Immature natural killer cell (primary cell): ENCODE measurements at places on chromosomes 12 and 14. TPM values are rescaled to one million over a fixed set of nuclear protein-coding genes. Genes with fewer than 3 reads are reported as not detected.
A peak's percentile ranks its signal among the peaks of the same experiment; 100 is the strongest.

DNA sequence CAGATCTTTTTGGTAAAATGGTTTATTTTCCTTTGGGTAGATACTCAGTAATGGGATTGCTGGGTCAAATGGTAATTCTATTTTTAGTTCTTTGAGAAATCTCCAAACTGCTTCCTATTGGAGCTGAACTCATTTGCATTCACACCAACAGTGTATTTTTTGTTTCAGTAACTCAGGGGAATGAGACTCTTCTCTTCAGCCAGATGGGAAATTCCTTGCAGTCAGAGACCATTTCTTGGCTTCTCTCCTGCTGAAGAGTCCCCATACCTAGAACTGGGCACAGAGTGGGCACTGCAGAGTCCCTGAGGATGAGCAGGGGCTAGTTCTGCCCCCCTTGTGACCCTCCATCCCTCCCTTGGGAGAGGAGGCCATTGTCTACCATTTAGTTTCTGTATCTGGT lies 10.8 kb downstream of the SDSL start:
- no peak for DNase-seq

DNA sequence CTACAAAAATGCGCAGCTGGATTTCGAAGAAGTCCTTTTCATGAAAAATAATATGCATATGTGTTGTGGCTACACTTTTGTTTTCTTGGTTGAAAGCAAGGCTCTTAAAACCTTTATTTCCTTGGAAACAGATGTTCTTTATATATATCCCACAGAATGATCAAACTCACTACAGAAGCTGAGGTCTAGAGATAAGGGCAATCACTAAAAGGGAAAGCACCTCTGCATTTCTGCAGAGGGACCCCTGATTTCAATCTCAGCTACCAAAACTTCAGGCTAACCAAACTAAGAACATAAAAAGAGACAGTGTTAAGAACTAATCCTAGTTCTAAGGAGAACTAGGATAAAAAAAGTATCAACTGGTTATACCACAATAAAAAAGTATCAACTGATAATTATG lies 65.4 kb upstream of the CDKL1 start:
- DNase-seq: no peak

Gene PMCH
- not detected for polyA plus RNA-seq

DNA sequence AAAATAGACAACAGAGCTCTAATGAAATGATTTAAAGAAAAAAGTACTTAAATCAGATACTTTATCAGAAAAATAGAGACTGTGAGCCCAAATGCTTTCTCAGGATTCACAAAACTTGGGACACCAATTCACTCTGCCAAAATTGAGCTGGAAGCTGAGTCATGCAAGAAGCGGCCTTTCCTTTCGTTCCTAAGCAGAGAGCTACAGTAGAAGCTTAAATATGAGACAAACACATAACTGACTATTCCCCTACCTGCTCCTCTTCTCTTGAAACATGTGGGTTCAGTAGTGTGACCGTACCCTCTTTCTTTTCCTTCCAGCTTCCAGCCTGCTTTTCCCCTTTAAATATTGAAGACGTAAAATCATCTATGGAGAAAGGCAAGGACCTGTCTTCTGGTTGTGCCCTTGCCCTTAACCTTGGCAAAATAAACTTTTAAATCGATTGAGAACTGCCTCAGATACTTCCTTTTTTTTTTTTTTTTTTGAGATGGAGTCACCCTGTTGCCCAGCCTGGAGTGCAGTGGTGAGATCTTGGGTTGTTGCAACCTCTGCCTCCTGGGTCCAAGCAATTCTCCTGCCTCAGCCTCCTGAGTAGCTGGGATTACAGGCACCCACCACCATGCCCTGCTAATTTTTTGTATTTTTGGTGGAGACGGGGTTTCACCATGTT lies 4.4 kb upstream of the SDS start:
- DNase-seq: no peak

GRCh38 chr14:79411403-79412174 lies 799.7 kb downstream of the DIO2 start:
- DNase-seq: no peak

Gene KRT2
- 0.51 TPM for polyA plus RNA-seq

- DNase-seq: no peak
Measured at GRCh38 chr14:103548463-103549351, 13.8 kb downstream of the BAG5 start.

- DNase-seq: no peak
Measured at GRCh38 chr12:98402091-98402490, 113.3 kb upstream of the TMPO start.

DNA sequence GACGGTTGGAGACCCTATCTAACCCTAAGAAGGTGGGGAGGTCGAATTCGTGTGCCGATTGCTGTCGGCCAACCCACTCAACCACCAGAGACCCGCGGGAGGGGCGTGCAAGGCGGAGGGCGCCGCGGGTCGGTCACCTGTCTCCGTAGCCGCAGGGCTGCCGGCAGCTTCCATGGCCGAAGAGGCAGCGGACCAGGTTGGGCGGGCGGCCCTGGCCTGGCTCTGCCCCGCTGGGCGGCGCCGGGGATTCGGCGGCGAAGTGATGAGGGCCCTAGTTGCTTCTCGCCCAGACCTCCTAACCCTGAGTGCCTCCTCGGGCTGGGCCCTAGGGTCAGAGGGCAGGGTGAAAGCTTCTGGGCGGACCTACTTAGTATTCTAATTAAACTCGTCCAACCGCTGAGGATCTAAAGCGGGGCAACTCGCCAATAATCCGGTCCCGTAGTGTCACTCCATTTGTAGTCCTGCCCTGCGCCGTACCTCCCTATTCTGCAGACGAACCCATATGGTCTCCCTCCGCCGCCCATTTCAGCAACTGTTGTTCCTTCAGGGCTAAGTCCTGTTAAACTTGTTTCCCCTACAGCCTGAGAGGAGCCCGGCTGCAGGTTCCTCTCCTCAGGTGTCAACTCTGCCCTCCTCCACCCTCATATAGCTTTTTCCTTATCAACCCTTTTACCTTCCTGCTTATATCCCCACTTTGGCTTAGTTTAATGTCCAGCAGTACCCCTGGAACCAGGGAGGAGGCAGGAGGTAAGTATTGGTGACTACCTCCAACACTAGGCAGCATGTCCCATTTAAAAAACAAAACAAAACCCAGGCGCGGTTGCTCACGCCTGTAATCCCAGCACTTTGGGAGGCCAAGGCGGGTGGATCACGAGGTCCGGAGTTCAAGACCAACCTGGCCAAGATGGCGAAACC lies at the start of gene PYM1:
Gene PYM1, minus strand, starts transcription at position 307 of the 915 bp plus-strand sequence. Its CDS starts 133 bp downstream, at position 174.
- peak; percentile 67 for DNase-seq

Gene CAPZA3
- polyA plus RNA-seq: not detected

Gene ACVRL1
- polyA plus RNA-seq: 0.14 TPM

DNA sequence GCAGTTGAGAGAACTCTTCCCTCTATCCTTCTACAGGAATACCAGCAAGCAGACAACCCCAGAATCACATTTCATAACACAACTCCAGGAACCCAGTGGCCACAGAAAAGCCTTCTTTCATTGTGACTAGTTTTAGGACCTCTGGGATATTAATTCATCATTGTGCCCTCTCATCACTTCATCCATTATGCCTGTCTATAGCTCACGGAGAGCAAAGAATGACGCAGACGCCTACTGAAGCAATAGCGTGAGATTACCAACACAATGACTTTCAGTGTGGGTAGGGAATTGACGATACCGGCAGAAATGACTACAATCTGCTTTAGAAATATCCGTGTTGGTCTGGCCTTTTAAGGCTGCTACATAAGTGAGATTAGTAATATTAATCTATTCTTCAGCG lies 158.1 kb upstream of the FOXG1 start:
- DNase-seq: no peak

- no peak for DNase-seq
Measured at GRCh38 chr14:100567009-100567876, 20.0 kb downstream of the BEGAIN start.

- no peak for DNase-seq
Measured at GRCh38 chr12:27524839-27525753, 1.1 kb downstream of the PPFIBP1 start.

GRCh38 chr12:10557329-10557728 lies 51.6 kb downstream of the EIF2S3B start:
- no peak for DNase-seq

DNA sequence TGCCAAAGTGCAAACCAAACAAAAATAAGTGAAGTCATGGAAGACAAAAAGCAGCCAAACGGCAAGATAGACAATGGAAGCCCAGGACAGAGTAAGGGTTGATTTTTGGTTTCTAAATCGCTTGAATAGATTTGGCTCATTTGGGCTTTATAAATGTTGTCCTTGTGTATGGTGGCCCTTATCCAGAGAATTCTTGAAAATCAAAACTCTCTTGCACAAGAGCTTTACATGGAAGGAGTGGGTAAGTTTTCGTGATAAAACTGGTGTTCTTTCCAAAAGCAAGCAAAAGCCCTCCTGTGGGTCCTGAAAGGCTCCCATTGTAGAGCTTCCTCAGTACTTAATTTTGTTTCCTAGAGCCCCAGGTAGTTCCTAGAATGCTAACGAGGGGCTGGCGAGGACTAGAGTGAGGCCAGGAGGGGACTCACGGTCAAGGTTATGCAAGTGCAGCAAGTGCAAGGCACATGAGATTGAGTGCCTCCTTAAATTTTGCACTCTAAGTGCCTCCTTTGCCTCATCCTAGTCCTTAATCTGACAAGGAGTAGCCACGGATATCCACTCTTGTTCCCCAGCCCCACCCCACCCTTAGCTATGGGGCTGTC lies 4.1 kb downstream of the SIX6 start:
- DNase-seq: no peak

- no peak for DNase-seq
Measured at GRCh38 chr14:69318901-69319475, 59.0 kb downstream of the GALNT16 start.

DNA sequence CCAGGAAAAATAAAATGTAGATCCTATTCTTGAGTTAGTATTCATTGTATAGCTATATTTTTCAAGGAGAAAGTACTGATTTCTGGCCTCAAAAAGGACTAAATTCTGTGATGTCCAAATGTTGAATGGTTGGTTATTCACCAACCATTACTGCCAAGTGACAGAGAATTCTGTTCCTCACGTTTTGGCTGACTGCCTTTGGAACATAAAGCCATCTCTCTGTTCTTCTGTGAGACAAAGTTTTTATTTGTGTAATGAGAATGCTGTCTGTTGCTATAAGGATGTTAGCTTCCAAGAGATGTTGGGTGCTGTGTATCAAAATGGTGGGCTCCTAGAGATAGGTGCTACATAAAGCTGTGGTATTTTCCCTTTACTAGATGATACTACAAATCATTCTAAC lies 9.3 kb downstream of the ZNF410 start:
- DNase-seq: no peak
